ENCODE measurements at places on chromosomes 12 and 14.

DNA sequence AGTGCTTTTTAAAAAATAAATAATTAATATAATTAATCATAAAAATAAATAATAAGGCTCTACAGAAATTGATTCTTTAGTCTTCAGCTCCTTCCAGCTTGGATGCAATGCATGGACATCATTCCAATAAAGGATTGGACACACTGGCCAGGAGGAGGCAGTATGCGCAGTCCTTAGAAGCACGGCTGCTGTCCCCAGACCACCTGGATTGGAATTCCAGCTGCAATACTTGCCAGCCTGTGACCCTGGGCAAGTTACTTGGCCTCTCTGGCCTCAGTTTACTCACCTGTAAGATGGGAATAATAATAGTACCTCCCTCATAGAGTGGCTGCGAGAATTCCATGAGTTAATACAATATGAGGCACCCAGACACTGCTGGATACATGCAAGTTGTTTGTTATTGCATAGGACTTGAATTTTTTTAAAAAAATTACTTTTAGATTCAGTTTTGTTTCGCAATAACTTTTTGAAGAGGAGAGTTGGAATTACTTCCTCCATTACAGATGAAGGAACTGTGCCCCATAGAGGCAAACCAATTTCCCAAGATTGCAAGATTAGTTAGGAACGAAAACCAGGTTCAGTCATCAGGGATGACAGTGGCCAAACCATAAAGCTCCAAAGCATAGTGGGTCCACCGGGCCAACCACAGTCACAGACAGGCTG, 12.2 kb downstream of the RPH3A start:
- DNase-seq: no peak

- no peak for DNase-seq
Measured at GRCh38 chr12:101653030-101653429, 44.4 kb upstream of the CHPT1 start.

GRCh38 chr12:124921200-124922031, 7.0 kb upstream of the UBC start:
- no peak for DNase-seq

DNA sequence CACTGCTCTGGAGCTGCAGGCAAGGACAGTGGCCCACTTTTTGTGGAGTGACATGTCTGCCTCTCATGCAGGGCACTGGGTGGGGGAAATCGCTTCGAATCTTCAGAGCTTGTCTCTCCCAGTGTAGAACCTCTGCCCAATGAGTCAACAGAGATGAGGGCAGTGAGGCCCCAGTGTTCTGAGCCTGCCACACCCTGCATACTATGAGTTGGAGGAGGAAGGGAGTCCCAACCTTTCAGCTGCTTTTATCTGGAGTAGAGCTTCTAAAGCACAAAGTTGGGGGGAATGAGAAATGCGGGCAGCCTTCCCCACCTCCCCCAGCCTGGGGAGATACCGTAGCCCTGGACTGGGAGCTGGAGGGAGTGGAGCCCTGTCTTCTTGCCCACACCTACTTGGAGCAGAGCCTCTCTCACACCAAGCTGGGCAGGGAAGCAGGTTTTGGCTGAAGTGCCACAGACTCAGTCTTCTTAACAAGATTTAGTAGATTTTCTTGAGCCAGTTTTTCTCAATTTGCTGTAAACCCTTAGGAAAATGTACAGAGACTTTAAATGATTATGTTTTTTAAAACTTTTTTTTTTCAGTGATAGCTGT, 159.1 kb downstream of the ADGRD1 start:
- DNase-seq: no peak

DNA sequence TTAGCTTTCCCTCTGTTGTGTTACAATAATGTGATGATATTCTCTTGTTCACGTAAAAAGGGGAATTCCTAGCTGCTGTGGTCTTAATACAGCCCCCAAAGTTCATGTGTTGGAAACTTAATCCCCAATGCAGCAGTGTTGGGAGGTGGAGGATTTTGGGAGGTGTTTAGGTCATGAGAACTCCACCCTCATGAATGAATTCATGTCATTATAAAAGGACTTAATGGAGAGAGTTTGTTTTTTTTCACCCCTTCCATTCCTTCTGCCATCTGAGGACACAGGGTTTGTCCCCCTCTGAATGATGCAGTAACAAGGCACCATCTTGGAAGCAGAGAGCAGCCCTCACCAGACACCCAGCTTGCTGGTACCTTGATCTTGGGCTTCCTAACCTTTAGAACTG, 253.4 kb upstream of the DDHD1 start:
- DNase-seq: no peak

DNA sequence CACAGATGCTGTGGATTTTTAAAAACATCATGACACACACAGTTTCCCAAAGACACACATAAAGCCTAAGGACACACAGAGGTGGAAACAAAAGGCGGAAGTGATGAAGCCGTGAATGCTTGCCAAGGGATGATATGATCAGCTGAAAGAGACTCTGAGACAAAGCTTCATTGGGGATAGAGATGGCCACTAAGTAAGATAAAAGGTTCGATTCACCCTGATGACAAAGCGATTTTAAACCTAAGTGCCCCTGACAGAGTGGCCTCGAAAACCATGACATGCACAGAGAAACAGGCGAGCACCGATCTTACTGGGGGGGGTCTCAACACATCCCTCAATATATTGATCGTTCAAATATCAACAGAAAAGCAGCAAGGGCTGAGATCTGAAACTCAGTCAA, 20.3 kb upstream of the EIF5 start:
- no peak for DNase-seq

GRCh38 chr12:130878193-130879185, 6.6 kb downstream of the RAN start:
- DNase-seq: no peak

GRCh38 chr12:118064608-118065007, 3.6 kb upstream of the WSB2 start:
- no peak for DNase-seq

GRCh38 chr14:94441130-94441529, 11.5 kb downstream of the SERPINA11 start:
- DNase-seq: no peak

DNA sequence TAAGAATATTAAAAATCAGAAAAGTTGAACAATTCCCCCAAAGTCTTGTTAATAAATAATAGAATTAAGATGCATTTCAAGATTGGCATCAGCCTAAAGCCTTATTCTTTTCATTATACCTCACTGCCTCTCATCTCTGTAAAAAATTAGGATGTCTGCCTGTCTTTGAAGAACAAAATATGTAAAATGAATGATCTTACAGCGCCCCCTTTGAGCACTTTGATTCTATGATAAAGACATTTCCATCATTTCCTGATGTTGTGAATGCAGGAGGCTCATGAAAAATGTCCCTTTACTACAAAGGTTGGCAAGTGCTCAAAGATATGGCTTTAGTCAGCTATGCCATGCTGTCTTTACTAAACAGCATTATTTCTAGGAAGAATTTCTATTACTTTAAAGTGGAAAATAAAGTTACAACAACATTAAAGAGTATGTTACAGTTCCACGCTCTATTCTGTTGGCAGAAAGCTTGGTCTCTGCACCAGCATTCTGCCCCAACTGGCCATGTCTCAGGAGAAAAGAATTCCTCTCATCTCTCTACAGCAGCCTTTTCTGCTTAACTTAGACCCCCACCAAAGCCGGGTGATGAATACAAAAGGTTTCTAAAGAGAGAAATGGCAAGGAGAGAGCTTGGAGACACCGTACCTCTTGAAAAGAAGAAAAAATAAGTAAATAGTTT, 95.1 kb downstream of the LLPH start:
- no peak for DNase-seq

GRCh38 chr12:17841496-17841895, 248.5 kb downstream of the RERGL start:
- no peak for DNase-seq

DNA sequence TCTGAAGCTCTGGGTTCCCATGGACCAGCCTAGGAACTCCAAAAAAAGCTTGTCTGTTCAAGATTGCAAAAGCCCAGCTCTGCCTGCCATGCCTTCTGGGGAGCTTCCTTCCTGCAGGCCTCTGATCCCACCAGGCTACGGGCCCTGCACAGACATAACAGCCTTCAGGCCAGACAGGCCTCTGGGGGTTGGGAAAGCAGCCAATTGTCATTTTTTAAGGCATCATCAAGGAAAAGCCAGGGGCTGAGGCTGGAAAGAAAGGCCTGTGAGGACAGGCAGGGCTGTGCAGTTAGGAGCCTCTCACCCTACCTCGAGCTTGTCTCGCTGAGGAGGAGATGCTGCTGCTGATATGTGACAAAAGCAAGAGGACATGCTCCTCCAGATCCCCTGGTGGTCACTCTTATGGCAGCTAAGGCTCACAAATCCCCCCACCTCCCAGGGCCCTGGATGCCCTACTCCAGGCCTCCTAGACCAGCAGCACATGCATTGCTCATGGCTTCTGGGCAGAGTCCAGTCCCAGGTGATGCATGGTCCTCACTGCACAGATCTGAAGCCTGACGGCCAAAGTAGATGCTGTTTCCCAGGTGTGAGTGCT, 2.9 kb downstream of the TMEM229B start:
- DNase-seq: no peak

- no peak for DNase-seq
Measured at GRCh38 chr12:83057436-83057835, 370.7 kb downstream of the TMTC2 start.

- no peak for DNase-seq
Measured at GRCh38 chr14:65915125-65915524, 502.6 kb downstream of the FUT8 start.

- no peak for DNase-seq
Measured at GRCh38 chr12:109264943-109265650, 44.0 kb downstream of the FOXN4 start.

- DNase-seq: no peak
Measured at GRCh38 chr14:24051176-24051788, 527 bp upstream of the CARMIL3 start.

DNA sequence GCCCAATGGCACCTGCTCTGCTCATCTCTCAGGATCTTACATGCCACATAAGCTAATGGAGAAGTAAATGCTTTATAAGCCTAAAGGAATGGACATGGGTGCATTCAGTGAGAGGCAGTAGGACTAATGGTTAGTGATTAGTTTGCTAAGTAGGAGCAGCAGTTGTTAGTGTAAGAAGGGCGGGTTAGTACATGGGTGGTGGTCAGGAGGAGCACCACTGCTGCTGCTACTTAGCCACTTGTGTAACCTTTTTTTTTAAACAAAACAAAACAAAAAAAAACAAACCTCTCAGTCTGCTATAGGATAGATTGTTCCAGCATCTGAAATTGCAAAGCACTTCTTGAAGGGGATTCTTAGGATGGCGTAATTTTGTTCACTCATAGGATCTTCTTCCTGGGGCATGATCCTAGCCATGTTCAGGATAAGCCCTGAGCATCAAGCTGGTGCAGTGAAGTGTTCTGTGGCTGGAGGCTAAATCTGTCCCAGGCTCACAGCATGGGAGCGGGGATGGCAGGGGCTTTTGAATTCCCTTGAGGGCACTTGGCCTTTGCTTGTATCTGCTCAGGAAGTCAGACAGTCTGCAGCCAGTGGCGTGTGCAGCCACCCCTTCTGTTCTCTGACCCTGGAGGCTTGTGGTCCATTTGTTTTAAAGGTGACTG, 63.6 kb downstream of the CHST11 start:
- DNase-seq: peak; percentile 47

GRCh38 chr14:84819528-84819927, 710.4 kb upstream of the FLRT2 start:
- DNase-seq: no peak
